ENCODE measurements at places on chromosomes 2 and 18.

- no peak for DNase-seq
Measured at GRCh38 chr2:119122663-119123062, 35.9 kb downstream of the C1QL2 start.

DNA sequence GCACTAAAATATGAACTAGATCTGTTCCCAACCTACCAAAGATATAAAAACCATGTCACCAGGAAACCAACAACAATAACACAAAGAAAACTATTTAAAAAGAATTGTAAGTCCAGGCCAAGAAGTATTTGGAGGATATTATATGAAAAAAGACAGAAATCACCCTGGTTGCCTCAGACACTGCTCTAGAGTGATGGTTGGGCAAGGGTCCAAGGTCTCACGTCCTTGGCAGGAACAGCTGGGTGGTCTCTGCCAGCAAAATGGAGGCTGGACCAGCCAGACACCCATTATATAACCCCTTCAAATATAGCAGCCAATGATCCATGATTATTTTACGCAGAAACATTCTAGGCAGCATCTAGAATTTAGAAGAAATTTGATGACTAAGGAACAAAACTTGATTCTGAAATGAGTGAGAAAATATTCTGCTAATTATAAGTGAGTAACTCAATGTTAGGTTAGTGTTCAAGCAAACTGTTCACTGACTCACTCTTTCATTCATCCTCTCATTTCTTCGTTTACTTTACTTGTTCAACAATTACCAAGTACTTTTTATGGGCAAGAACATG lies 35.4 kb downstream of the MRPL35 start:
- no peak for DNase-seq

GRCh38 chr18:32478317-32478716 lies 7.6 kb upstream of the GAREM1 start:
- no peak for DNase-seq

DNA sequence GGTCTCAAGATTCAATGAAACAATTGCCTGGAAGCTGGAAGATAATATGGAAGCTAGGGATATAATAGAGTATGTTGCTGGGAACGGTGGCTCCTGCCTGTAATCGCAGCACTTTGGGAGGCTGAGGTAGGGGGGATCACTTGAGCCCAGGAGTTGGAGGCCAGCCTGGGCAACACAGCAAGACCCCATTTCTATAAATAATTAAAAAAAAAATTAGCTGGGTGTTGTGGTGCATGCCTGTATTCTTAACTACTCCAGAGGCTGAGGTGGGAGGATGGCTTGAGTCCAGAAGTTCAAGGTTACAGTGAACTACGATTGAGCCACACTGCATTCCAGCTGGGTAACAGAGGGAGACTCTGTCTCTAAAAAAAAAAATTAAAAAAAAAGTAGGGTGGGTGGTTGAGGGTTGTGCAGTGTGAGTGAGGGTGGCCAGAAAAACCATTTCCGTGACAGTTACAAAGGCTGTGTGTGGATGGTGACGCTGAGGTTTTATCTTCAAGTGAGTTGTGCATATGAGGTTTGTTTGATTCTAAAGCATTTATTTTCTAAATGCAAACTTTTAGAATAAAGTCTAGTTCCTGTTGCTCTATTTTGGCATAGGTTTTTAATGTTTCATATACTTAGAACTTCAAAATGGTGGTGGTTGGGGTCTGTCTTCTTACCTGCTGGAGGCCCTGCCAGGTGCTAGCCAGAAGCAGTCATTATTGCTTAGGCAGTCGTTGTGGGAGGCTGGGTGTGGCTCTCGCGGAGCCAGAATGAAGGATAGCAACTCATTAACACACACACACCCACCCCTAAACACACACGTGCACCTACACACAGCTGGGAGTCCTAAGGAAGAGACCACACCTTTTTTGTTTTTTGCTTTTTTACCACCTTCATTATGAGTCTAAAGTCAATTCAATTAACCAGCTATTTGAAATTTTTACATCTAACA lies 4.7 kb upstream of the IL1R2 start:
- DNase-seq, result no peak

DNA sequence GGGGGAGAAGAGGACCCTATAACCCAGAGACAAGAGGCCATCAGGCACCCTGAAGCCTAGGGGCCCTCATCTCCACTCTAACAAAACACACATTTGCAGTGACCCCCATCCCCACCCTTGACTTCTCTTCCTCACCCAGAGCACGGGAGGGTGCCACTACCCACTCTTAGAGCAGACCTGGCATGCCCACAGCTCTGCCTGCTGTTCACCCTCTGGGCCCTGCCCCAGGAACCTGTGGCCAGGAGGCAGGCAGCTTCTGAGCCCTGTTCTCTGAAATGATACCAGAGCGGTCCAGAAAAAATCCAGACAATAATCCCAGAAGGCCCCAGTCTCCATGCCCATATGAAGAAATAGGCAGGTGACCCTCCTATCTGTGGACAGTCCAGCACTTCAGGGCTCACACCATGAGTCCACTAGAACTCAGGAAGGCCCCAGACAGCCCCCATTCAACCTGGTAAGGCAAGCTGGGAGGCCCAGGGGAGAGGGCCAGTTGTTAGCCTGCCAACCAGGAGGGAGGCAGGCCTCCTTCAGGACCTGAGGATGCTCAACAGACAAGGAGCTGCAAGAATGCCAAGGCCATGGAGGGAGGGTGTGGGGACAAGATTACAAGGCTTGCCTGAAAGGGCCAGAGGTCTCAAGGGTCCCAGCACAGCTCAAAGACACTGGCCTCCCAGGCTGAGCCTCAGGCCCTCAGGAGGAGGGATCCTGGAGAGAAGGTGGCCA lies 75.0 kb downstream of the TNS1 start:
- no peak for DNase-seq

DNA sequence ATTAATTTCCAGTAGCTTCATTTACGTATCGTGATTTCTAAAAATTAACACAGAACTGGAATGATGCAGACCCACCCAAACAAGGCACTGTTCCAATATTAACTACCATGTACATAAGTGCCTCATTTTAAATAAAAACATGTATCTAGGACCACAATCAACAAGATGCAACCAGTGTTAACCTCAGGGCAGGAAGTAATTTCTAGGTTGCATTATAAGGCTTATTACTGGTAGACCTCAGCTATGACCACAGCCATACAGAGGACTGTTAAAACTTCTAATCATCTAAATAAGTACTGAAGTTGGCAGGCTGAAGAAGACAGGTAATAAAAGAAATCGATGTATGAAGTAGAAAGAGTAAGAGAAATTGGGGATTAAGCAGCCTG lies 262.9 kb downstream of the HDAC4 start:
- no peak for DNase-seq

DNA sequence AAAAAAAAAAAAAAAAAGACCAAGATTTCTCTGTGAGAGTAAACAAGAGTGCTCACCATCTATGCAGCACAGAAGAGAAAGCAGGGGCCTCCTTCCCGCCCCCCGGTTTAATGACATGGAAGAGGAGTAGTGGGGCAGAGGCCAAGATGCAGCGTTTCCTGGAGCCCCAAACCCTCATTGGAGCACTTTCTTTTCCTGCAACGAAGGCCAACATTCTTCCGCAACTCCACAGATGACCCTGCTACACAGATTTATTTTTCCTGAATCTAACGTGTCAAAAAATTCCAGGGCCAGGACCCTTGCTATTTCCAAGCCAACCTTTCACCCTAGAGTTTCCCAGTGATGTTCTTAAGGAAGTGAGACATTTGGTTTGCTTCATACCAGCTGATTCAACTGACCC lies 189.6 kb downstream of the MIB1 start:
- no peak for DNase-seq

GRCh38 chr2:118845522-118846441 lies 1.7 kb downstream of the EN1 start:
- peak; percentile 30 for DNase-seq

DNA sequence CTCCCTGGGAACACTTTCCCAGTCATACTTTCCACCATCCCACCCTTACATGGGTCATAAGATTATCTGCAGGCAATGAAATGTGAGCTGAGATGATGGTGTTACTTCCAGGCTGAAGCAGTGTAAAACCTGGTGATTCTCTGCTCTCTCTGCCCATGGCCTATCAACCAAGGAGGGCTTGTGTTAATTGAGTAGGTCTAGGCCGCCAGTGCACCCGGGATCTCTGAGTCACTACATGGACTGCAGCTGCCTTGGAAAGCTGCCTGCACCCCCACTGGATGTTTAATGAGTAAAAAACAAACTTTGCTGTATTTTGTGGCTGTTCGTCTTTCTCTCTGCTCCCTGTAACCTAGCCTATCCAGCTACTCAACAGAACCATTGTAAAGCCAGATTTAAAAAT lies 451.7 kb upstream of the SMIM21 start:
- no peak for DNase-seq

DNA sequence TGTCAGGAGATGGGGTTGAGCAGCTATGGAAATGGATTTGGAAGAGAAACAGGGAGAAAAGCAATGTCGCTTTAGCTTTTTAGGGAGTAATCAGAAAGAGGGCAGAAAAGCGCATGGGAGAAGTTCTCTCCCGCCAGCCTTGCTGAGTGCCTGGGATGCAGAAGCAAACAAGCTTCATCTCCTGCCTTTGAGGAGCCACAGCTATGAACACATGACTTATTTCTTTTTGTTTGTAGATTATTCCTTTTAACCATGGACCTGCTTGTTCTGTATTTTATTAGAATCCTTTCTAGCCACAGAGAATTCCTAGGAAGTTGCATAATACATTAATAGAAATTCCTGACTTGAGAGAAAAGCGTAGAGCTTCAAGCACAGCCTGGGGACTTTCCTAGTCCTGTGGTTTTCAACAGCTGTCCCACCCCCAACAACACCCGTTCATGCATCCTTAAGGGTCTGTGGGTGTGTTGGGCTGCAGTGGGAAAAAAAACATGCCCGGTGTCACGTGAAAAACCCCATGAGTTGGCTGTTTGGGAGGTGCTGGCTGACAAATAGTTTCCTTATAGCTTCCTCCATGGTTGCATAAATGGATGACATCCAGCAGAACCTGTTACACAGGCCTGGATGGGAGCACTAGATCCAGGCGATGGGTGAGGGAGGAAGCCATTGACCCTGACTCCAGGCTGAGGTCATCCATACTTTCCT lies 14.9 kb downstream of the SLC9A4 start:
- DNase-seq, result peak; percentile 30

GRCh38 chr2:1841903-1842791 lies 97.8 kb upstream of the PXDN start:
- DNase-seq, result no peak

GRCh38 chr2:127092306-127092705 lies 14.6 kb downstream of the BIN1 start:
- DNase-seq, result no peak

DNA sequence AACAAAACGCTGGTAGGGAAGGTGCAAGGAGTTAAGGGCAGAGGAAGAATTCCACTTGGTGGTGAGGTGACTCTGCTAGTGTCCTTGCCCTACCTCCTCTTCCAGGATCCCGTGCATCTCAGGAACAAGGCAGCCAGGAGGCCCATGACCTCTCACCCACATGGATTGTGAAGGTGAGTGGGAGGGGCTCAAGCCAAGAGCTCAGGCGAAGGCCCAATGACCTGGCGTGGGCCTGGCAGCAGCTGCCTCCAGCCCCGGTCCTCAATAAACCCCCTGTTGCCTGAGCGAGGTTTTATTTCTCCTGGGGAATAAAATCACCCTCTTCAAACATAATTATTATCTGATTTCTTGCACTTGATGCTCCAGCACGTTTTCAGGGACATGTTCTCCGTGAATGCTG lies 28.2 kb downstream of the LAMA1 start:
- no peak for DNase-seq

DNA sequence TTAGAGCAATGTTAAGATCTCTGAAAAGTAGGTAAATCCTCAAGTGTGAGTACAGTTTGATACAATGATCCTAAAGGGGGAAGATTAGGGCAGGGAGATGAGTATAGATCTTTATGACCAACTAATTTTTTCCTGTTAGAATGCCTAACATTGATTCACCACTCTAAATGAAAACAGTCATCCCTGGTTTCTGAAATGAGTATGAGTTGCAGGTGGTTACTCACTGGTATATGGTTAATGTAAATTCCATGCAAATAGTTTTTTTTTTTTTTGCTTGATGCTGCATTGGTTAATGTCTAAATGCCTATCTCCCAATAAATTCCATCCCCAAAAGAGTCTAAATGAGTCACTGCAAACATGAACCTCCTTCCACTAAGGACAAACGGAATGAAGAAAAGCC lies 55.0 kb upstream of the SERPINB2 start:
- DNase-seq, result no peak

- no peak for DNase-seq
Measured at GRCh38 chr2:7997279-7997678, 684.6 kb upstream of the ID2 start.

DNA sequence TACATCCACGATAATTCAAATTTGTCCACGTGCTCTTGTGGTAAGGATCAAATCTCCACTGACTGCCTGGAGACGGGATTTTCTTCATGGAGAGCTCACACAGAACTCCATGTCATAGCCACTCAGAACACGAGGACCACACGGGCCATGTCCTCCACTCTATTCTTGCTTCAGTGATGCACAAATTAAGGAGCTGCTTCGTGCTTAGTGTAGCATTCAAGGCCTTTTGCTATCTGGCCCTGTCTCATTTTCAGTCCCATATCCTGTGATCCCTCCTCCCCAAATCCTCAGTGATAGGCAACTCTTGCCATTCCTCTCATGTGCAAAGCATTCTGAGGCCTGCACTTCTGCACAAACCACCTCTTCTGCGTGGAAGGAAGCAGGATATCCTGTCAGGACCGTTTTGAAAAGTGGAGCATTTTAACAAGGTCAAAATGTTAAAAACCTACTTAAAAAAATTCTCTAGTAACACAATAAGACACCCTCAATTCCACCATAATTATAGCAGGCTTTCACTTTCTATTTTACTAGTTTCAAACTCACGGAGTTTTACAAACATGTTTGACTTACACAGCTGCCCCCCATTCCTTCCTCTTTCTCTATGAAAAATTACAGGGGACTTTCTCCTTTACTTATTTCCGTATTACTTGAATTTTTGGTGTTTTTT lies 35.2 kb downstream of the ST3GAL5 start:
- no peak for DNase-seq

DNA sequence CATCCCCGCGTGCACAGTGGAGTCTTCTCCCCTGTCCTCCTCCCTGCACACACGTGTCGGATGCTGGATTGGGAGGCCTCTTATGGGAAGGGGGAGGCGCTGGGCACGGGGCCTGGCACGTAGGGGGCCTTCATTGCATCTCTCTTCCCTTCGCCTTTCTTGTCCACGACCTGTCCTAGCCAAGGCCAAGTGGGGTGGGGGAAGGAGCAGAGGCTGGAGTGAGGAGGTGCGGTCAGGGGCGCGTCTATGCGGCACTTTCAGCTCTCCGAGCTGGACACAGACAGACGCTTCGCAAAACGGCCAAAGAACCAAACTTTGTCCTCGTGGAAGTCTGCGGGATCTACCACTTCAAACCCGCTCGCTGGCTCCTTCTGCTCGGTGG lies 13.4 kb downstream of the ALPG start:
- no peak for DNase-seq

DNA sequence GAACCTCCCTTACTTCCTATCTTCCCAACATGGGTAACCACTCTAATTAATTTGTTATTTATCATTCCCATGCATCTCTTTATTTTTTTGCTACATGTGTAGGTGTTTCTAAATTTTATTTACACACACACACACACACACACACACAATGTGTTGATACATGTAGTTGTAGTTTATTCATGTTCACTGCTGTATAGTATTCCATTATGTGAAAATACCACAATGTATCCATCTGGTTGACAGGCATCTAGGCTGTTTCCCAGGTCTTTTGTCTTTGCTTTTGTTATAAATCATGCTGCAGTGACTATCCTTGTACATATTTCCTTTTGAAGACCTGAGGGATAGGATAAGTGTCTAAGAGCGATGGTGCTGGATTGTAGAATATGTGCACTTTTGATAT lies 59.7 kb downstream of the ACAA2 start:
- DNase-seq, result no peak

Measured in right hindlimb (tissue), 1 donor.